Cortex of kidney (tissue), 1 donor: ENCODE measurements at places on chromosomes 16 and 17.

DNA sequence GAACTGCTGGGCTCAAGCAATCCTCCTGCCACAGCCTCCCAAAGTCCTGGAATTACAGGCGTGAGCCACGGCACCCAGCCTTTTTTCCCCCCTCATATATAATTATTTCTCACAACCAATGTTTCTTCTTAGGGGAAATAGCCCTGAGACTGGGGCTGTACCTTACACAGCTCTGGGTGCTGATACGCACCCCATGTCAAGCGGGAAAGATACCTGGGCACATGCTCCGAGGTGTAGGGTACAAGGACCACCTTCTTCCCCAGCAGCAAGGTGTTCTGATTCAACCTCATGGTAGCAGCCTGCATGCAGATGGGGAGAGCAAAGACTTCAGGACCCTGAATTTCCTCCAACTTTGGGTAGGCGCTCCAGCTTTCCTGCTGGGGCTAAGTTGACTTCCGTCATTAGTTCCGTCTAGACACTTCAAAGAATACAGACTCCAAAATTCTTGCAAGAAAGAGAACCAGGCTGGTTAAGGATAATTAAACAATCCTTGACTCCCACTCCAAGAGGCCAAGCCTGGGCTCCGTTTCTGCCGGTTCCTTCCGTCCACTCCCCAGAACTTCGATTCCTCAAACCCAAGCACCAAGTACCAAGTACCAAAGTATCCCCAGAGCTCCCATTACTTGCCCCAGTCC is 619 bp downstream of the NAT9 start:
- no peak for DNase-seq

DNA sequence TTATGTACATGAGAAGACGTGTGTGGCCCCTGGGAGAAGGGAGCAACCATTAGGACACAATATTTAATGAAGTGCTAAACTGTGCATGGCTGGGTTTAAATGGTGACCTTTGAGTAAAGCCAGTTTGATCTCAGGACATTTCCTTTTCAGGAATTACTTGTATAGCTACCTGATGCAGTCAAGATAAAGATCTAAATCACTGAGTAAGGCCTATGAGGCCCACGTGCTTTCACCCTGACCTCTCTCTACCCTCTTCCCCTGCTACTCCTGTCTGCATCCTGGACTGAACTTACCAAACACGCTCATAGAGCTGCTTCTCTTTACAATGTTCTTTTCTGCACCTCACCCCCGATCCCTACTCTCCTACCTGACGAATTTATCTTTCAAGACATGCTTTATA is 98.9 kb downstream of the GRIN2A start:
- no peak for DNase-seq

DNA sequence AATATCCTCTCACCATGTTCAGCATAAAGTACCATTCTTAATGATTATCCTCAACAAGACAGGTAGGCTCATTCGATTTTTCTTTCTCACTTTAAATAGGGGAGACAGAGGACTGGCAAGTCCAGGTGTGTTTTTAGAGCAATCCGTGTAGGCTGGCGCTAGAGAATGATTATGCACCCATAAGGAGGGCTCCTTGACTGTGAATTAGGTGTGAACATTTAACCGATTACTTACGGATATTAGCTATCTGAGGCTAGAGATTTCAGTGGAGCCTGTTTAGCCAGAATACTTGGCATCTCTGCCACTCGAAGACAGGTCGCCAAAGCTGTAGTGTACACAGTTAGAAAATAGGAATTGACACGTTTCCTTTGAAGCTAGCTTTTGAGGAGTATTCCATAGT is 1.9 kb downstream of the SEC14L1 start:
- DNase-seq, result no peak

DNA sequence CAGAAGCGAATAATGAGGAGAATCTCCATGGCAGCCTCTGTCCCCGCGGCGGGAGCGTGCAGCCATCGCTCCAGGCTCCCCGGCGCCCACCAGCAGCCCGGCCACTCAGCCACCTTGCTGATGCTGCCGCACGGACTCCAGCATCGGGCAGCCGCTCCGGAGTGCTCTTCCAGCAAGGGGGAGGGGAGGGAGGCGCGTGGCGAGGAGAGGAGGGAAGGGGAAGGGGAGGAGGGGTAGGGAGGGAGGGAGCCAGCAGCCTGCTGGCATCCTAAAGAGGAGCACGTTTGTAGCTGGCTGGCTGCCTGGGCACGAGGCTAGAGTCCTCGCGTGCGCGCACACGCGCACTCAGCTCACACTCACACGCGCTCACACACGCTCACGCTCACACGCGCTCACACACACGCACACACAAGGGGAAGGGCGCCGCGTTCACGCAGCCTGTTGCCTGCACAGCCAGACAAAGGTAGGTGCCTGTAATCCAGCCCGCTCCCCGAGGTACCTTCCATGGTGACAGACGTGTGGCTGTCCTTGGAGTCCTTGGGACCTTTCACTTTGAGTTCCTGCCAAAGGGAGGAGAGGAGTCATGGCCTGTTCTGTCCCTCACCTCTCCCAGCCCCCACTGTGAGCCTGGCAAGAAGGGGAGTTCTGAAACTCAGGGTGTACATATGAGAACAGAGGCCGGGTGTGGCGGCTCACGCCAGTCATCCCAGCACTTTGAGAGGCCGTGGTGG is 82.1 kb downstream of the TIMM22 start:
- DNase-seq, result no peak

- no peak for DNase-seq
Measured at GRCh38 chr17:10058921-10059683, 139.3 kb downstream of the GAS7 start.

- no peak for DNase-seq
Measured at GRCh38 chr16:74034862-74035261, 261.8 kb upstream of the PSMD7 start.

DNA sequence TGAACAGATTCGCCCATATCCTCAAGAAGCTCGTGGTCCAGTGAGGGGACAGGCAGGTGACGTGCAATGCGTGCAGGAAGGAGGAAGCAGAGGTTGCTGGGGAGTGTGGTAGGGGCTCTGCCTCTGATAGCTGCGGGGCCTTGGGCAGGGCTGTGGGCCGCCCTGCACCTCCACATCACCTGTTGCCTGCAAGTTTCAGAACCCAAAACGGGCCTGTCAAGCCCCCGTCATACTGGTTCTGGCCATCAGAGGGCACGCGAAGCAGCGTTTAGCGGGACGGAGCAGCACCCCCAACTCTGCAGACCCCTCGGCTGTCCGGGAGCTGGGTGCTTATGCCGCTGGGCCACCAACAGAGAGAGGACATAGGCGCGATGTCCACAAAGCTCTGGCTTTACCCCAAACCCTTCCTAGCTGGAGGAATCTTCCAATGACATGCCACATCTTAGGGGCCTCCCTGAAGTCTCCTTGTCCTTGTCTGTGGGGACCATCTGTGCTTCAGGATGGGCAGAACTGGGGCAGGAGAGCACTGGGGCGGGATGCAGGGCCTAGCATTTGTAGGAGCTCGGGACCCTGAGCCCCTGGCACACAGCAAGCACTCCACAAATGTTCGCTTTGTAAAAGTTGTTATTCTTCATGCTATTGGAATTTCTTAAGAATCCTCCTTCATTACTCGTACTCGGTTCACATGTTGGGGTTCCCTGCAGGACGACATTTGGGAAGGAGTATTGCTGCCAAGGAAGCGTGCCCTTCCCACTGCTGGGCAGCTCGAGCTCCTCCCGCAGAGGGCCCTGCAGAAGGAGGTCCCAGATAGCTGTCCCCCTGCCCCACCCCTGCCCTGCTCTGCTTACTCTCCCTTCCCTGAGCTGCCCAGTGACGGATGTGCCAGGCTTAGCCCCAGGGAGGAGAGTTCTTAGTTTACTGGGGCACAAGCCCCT is 64.3 kb downstream of the CNGB1 start:
- DNase-seq, result no peak

GRCh38 chr17:57930239-57930638 is 25.0 kb downstream of the CUEDC1 start:
- DNase-seq, result no peak

DNA sequence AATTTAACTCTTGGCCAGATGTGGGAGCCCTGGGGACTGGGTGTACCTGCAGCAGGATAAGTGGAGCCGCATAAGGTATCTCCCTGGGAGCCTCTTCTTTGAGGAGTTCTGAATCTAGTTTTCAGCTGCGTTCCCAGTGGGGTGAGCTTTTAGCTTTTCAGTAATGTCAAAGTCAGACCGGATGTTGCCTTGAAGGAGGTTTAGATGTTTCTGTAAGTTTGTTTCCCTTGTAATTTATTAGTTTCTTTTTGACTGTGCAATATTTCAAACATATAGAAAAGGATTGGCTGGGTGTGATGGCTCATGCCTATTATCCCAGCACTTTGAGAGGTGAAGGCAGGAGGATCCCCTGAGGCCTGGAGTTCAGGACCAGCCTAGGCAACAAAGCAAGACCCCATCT is 98.6 kb upstream of the EEF2KMT start:
- DNase-seq, result no peak

- DNase-seq, result no peak
Measured at GRCh38 chr17:37744961-37745800, at the start of gene HNF1B. Gene HNF1B (minus strand): TSS chr17:37745059. CDS start chr17:37744884, 175 bp downstream.

DNA sequence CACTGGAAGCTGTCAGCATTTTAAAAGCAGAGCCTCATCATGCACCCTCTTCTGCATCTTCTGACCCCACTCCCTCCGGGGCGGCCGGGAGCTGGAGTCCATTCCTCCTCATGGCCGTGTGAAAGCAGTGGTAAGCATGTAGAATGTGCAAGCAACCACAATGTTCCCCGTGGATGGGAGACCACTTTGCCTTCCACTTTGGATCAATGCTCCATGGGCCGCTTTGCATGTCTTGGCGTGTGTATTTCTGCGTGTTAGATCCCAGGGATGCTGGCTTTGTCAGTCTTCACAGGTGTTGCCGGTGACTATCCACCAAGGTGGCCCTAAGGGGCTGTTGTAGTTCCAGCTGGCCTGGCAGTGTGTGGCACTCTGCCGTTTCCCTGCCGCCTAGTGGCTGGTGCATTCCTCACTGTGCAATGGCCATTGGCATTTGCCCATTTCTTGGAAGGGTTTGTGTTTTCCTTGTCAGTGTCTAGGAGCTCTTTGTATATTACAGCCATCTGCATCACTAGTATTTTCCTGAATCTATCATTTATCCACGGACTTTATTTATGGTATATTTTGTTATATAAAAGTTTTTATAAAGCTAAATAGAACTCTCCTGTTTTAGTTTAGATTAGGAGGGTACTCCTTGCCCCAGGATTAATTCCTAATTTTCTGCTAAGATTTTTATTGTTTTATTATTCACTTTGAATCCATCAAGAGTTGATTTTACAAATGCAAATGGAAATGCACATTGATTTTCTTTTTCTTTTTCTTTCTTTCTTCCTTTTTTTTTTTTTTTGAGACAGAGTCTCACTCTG is 5.8 kb upstream of the ALDH3A1 start:
- no peak for DNase-seq

DNA sequence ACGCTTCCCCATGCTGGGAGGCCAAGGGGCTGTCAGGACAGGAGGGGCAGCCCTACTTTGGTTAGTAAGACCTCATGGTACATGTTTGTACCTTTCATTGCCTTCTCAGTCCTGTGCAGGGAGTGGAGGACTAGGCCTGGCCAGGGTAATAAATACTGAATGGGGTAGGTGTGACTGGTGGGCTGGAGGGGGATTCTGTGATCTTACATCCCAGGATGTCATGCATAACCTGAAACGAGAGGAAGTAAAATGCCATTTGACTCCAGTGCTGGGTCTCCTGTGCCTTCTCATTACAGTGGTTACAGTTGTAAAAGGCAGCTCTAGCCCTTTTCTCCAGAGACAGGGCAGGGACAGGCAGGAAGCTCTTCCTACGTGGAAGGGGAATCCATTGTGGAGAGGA is 138.2 kb downstream of the AATF start:
- no peak for DNase-seq

- DNase-seq, result no peak
Measured at GRCh38 chr17:6170349-6170748, 100.2 kb downstream of the WSCD1 start.
